ENCODE measurements at places on chromosomes 13 and 19.

DNA sequence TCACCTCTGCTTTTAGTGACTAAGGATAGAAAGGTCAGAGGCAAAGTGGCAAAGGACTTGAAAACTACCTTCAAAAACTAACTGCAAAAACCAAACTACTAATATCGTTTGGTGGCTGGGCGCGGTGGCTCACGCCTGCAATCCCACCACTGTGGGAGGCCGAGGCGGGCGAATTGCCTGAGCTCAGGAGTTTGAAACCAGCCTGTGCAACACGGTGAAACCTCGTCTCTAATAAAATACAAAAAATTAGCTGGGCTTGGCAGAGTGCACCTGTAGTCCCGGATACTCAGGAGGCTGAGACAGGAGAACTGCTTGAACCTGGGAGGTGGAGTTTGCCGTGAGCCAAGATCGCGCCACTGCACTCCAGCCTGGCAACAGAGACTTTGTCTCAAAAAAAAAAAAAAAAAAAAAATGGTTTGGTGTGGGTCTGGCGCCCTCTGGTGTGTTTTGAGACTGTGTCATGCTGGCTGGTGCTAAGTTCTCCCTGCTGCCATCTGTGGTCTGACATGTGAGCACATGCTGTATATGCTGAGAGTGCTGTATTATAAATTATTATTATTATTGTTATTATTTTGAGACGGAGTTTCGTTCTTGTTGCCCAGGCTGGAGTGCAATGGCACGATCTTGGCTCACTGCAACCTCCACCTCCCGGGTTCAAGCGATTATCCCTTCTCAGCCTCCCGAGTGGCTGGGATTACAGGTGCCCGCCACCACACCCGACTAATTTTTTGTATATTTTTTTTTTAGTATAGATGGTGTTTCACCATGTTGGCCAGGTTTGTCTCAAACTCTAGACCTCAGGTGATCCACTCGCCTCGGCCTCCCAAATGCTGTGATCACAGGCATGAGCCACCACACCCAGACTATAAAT lies 36.0 kb upstream of the RNF17 start:
- peak; percentile 75 for DNase-seq

DNA sequence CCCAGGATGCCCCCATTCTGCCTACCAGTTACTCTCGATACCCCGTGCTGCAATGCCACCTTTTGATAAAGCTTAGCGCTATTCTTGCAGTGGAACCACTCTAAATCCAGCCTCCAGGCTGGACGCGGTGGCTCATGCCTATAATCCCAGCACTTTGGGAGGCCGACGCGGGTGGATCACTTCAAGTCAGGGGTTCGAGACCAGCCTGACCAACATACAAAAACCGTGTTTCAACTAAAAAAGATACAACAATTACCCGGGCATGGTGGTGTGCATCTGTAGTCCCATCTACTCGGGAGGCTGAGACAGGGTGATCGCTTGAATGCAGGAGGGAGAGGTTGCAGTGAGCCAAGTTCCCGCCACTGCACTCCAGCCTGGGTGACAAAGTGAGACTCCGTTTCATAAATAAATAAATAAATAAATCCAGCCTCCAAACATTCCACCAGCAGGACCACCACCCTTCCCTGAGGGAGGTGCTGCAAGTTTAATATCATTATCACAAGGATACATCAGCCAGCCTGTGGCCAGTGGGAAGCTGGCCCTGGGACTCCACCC lies 27.7 kb downstream of the CYP2B6 start:
- DNase-seq: no peak

GRCh38 chr13:63367522-63368198 lies 1952.0 kb upstream of the PCDH20 start:
- no peak for DNase-seq

DNA sequence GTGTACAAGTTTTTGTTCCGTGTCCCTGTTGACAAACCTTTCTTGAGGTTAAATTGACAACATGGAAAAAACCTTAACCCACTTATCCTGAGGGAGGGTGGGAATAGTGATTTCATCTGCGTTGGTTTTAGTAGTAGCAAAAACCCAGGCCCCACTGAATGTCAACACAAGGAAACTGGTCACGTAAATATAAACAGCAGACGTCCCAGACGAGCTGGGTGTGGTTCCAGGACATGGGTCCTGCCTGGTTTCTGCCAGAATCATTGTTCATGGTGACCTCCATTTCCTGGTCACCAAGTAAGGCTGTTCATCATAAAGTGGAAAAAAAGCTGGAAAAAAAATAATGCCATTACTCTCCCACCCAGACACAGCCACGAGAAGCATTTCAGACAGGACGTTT lies 16.9 kb upstream of the F2RL3 start:
- DNase-seq: no peak

DNA sequence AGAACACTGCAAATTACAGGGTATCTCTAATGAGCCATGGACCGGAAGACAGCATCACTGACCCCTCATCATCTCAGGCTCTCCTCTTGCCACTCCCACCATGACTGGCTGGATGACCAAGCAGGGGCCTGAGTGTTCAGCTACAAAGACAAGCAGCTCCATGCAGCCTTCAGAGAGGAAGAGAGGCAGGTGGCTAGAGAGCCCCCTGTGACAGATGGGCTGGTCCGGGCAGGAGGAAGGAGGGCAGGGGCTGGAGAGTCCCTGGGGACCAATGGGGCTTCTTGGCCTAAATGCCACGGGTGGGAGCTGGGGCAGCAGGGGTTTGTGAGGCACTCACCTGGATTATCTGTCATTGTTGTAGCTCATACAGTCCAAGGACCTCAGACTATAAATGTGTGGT lies 12.8 kb upstream of the RASA3 start:
- peak; percentile 10 for DNase-seq

DNA sequence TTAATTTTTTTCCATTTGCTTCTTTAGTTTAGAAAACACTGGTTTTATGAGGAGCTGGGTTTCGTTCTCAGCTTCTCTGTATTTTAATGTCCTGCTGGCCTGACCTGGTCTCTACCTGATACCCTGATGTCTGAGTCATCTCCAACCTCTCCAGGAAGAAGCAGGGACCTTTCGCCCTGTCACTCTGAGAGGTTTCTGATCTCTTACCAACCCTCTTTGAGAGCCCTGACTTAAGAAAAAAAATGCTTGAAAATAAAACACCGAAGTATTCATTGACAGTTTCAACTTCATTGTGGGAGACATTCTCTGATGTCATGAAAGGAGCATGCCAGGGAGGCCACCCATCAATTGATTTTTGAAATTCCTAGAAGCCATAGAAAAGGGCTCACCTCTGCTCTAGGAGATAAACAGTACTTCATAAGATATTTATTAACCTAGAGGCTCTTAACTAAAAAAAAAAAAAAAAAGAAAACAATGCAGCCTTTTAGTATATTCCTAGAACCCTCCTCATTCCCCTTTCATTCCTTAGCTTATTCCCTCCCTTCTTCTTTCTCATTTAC lies 234.8 kb downstream of the ENOX1 start:
- DNase-seq: no peak

- DNase-seq: peak; percentile 67
These were observed 11.3 kb upstream of the FFAR2 start for GRCh38 chr19:35436477-35437405.

DNA sequence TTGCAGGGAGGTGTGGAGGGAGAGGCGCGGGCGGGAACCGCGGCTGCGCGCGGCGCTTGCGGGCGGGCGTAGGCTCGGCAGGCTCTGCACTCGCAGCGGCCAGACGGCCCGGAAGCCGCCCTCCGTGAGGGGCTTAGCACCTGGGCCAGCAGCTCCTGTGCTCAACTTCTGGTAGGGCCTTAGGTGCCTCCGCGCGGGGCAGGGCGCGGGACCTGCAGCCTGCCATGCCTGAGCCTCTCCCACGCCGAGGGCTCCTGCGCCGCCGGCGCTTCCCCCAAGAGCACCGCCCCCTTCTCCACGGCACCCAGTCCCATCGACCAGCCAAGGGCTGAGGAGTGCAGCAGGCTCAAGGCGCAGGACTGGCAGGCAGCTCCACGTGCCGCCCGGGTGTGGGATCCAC lies 940.8 kb upstream of the PCDH9 start:
- DNase-seq: no peak
